ENCODE measurements at places on chromosomes 3 and 15.

- DNase-seq: peak; percentile 81
Measured at GRCh38 chr3:16402451-16402850, 111.0 kb downstream of the RFTN1 start.

DNA sequence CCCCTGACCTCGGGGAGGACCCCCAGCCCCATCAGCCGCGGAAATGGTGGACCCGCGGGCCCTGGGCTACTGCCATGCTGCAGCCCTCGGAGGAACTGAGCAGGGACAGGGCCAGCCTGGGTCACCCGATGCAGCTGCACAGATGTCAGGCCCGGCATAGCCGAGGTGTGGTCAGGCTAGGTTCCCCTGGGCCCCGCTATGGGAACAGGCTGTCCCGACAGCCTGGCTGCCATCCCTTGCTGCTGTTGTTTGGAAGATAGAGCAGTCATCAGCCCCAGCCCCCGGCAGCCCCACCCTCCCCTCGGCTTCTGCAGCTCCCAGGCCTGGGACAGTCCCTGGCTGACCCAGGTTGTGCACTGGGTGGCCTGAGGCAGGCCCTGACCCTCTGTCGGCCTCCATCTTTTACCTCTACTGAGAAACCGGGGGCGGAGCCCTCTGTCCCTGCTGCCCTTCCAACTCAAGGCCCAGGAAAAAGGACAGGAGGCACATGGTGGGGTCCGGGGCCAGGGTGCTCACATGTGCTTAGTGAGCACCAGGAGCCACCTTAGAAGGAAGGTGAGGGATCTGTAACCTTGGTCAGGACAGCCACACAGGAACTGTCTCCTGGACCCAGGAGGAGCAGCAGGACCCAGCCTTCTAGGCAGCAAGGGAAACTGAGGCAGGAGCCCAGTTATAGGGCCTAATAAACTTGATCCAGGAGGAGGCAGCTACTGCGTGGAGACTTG lies 31.5 kb upstream of the FBLN2 start:
- DNase-seq: no peak

- DNase-seq: no peak
Measured at GRCh38 chr15:61989667-61990066, 70.6 kb downstream of the VPS13C start.

DNA sequence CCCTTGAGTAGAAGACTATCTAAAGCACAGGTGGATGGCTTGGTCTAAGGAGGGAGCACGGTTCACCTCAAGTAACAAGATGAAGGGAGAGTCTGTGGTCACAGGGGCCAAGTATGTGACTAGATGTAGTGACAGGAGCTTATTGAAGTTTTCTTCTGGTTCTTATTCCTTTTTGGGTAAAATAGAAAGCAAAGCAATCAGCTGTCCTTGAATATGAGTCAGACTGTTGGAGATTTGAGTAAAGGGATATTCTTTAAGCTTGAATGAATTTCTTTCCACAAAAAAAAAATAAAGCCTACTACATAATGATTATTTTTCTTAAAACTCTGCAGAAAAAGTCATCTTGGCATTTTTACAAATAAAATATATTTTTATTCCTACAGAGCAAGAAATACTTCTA lies 1.5 kb upstream of the CNTN6 start:
- DNase-seq: no peak

- DNase-seq: peak; percentile 50
Measured at GRCh38 chr15:97961067-97961954, 808 bp downstream of the ARRDC4 start.

GRCh38 chr3:83873550-83873949 lies 1085.2 kb upstream of the CADM2 start:
- DNase-seq: no peak

DNA sequence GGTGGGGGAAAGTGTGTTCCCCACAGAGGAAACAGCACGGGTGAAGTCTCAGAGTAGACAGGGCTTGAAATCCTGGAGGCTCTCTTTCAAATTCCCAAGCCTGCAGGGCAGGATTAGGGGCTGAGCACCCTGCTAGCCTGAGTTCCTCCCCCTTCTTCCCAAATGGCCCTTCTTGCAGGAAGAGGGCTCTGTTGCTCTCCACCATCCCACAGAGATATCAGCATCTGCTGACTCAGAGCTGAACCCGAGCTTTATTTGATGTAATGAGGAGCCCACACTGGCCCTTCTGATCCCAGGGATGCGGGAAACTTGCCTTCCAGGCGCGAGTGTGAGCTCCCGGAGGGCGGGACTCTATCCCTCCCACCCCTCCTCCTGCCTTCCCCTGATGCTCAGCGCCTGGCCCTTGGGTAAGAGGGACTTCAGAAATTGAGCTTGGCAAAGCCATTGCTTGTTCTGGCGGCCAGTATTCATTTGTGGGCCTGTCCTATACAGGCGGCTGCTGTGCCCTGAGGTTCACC lies 1.4 kb upstream of the STRA6 start:
- no peak for DNase-seq

GRCh38 chr3:162274070-162274469 lies 777.5 kb downstream of the OTOL1 start:
- DNase-seq: no peak

DNA sequence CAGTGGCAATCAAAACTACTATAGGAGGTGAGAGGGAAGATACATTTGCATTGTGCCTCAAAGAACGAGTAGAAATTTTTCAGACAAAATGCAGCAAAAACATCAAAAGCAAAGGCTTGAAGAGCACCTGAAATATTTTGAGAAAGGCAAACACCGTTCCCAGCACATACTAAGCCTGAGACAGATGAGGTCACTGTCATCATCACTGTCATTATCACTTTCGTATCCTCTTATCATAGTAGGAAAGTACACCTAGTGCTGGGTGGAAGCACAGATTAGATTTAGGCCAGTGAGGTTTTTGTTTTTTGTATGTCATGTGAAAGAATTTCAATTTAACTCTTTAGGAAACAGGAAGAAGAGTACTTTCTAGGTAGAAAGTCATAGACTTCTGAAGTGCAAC lies 222.0 kb downstream of the GABRB3 start:
- no peak for DNase-seq

DNA sequence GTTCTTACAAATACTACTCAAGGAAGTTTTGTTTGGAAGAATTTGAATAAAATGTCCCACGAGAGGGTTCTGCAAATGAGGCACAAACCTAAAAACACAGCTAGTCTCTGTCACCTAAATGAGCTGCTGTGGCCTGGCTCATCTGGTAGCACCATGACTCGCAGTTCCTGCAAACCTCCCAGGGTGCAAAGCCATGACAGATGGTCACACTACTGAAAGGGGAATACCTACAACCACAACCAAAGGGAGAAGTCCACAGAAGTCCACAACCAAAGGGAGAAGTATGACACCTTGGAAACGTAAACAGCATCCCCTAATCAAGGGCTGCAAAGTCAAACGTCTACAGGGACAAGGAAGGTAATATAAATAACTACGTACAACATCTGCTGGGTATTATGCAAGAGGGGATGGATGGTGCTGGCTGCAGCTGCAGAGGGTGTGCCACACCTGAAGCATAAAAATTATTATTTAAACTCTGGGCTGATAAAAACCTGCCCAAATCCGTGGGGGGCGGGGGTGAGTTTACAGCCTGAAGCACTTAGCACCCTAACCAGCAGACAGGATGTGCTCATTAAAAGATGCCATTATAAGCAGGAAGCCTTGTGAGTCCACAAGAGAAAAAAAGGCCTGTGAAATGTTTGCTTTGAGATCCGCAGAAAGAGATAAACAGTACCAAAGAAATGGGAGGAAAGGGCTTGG lies 184.0 kb downstream of the MAGI1 start:
- DNase-seq: no peak

GRCh38 chr3:9673752-9674151 lies 24.4 kb downstream of the MTMR14 start:
- no peak for DNase-seq

- no peak for DNase-seq
Measured at GRCh38 chr3:46986782-46987310, 7.4 kb downstream of the NBEAL2 start.

DNA sequence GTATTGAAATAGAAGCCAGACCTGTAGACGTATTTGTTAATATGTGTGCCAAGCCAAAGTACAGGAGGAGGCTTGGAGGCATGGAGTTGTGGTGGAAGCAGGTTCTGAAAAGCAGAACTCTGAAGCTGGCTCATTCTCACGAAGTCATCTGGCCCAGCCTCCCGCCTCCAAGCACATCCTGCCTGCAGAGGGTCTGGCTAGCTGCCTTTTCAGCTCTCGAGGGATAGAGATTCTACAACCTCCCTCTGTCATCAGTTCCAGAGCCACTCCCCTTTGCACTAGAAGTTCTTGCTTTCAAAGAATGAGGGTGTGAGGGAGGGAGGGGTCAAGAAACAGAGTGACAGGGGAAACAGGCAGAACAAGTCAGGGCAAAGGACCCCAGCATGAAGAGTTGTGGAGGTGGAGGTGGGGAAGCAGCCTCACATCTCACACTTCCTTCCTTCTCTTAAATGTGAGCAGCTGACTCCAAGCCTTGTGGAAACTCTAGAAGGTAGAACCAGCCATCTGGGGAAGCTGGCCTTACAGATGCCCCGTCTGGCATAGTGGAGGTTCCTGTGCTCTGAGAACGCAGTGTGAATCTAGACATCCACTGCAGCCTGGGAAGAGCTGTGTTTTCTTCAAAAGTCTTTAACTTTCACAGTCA lies 95.3 kb downstream of the SLC49A4 start:
- DNase-seq: peak; percentile 70

DNA sequence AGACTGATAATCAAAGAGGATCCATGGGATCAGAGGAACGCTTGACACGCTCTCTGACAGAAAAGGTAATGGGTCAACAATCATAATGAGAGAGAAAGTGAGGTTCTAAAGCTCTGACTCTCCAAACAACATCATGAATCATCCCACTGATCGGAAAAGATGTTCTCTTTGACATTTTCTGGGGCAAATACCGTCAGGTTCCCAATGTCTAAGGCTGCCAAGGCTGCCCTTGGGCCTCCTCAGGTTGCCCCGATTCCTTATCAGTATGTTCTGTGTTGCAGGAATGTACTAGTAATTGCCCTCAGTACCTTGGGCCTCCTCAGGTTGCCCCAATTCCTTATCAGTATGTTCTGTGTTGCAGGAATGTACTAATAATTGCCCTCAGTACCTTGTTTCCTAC lies 60.9 kb downstream of the NPTN start:
- DNase-seq: no peak

GRCh38 chr3:119380697-119381096 lies 82.7 kb downstream of the TMEM39A start:
- DNase-seq: no peak

GRCh38 chr15:39432026-39432425 lies 148.9 kb upstream of the THBS1 start:
- no peak for DNase-seq

DNA sequence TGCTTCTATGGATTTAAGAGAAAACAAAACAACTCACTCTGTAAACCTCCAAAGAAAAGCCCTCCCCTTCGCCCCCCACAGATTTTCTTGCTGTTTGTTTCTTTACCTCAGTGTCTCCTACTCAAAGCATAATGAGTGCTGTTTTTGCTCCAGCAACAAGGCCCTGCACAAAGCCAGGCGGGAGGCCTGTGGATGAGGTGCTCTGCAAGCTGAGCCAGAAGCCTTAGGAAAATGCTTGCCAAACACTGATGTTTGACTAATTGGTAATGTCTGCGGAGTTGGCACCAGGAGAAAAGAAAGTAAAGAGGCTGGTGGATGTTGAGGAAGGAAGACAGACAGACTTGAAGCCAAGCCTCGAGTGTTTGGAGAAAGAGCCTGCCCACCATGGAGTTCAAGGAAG lies 99.7 kb downstream of the RARB start:
- DNase-seq: no peak

DNA sequence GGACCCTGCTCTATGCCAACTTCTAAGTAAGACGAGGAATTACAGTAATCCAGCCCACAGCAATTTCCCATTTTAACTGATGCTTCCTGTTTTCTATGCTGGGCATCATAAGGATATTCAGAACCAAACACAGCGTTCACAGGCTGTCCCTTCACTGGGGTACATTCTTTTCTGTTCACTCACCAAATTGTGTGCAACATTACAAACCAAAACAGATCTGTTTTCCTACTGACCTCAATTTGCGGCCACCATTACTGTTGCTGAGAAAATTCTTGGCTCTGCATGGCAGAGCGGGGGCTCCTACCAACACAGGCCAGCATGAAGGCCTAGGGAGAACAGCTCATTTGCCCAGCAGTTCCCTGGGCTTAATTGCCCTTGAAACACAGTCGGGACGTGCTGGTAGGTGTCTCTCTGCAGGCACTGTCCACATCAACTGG lies 76.5 kb downstream of the MYO1E start:
- DNase-seq: peak; percentile 61

- no peak for DNase-seq
Measured at GRCh38 chr15:79812541-79812940, 84.3 kb downstream of the MTHFS start.

DNA sequence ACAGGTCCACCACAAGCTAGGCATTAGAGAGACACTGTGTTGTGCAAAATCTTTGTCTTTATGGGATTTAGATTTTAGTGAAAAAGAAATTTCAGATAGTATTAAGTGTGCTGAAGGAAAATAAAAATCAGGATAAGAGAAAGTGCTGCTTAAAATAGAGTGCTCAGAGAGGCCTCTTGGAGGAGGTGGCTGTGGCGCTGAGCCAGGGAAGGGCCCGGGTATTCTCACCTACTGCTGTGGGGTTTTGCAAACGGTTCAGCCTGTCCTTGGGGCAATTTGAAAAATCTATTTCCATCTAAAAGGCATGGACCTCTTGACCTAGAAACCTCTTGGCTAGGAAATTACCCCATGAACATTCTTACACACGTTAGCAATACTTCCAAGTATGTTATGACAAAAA lies 267.7 kb downstream of the TJP1 start:
- DNase-seq: no peak

DNA sequence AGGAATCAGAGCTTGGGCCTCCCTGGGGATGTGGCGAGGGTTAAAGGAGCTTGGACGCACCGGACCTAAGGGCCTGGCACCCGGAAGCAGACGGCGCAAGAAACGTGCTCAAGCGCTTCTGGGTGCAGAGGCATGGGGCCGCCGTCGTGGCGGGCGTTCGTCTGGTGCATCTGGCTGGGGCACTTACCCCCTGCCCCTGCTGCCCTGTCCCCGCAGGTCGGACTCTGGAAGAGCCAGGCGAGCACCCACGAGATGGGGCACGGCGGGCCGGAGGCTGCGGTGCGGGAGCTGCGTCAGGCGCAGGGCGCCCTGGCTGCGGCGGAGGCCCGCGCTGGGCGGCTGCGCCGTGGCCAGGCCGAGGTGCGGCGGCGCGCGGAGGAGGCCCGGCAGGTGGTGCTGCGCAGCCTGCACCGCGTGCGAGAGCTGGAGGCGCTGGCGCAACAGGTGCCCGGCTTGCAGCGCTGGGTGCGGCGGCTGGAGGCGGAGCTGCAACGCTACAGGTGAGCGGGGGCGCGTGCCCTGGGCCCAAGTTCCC lies 2.5 kb downstream of the EFCC1 start:
- no peak for DNase-seq

GRCh38 chr3:114112696-114113095 lies 56.2 kb downstream of the QTRT2 start:
- DNase-seq: no peak

DNA sequence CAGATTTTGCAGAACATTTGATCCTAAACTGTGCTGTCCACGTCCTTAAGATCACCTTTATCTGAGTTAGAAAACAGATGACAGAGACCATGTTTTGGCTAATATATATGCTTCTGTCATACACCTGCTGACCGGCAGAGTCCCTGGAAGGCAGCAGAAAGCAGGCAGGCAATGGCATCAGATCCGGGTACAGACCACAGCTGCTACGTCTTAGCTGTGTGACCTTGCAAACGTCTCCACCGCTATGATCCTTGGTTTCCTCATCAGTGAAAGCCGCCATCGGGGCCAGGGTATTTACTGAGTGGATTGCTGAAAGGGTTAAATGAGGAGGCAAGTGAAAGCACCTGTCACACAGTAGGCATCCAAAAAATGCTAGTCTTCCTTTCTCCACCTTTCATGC lies 72.1 kb downstream of the ABTB1 start:
- no peak for DNase-seq

Data from suppressor macrophage treated with lipopolysaccharide for 4 hours (primary cell).